ENCODE measurements at places on chromosomes 2 and 18.

DNA sequence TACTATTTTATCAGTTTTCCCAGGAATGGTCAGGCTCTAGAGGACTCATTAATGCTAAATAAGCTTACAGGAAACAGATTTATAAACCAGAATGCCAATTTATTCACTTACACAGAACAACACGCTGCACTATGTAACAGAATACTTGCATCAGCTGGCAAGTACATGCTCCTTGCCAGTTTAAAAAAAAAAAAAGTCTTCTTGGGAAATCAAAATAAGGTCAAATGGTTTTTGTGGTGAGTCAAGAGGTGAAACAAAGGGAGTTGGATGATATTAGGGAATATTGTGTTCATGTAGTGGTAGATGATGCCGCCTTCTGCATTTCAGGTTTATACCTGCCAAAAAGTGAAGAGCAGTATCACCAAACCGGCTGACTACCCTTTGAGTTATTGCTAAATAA lies 1322.1 kb upstream of the ZEB2 start:
- no peak for DNase-seq

DNA sequence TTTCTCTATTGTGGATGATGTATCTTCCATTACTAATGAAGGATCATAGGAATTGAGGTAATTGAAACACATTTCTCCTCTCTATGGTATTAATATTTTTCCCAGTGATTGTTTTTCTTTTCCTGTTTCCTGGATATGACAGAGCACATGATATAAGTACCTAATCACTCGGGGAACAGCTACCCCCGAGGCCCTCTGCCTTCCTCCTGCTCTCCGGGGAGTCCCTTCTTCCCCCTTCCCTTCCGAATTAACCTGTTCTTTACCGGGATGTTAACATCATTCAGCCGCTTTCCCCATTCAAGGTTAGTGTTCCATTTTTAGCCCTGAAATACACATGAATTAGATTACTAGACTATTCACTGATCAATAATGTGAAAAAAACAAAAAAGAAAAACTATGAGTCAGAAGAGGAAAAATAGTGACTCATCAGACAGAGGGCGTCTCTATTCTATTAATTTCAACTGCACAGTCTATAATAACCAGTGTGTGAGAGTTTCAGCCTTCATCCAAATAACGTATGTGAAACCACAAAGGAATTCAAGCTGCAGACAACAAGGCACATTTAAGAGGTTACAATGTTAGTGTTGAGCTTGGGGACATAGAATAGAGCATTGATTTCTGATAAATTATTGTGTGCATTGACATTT lies 450.8 kb downstream of the DLGAP1 start:
- no peak for DNase-seq

GRCh38 chr2:238030422-238031155 lies 30.2 kb upstream of the SCLY start:
- DNase-seq = no peak

DNA sequence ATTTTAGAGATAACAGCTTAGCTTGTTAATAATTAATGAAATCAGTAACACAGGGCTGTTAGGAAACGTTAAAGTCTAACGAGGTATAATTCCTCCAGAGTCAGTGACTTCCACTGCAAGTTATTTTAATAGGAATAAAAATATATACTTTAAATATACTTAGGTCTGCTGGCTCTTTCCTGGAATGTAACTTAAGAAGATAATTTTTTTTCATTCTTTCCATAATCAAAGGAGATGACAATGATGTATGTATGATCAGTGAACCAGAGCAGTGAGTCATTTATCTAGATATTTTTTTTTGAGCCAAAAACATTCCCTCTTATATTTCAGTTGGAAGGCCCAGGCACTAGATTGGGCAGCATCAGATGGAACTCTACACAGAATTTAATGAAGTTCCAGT lies 104.2 kb upstream of the LYPD1 start:
- DNase-seq = no peak

DNA sequence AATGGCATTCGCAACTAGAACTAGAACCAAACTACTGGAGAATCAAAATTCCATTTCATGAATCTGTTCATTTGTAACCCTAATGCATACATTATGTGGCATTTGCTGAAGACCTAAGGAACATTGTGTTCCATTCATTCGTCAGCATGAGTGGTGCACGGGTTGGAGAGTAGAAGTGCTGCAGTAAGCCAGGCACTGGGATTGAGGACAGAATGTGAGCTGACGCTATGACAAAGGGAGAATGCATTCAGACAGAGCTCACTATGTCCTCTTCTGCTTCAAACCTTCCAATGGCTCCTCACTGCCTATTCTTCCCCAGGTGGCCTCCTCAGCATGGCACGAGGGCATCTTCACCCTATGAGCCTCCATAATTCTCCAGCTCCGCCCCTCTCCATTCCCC lies 6.3 kb upstream of the MYOM1 start:
- DNase-seq = no peak

DNA sequence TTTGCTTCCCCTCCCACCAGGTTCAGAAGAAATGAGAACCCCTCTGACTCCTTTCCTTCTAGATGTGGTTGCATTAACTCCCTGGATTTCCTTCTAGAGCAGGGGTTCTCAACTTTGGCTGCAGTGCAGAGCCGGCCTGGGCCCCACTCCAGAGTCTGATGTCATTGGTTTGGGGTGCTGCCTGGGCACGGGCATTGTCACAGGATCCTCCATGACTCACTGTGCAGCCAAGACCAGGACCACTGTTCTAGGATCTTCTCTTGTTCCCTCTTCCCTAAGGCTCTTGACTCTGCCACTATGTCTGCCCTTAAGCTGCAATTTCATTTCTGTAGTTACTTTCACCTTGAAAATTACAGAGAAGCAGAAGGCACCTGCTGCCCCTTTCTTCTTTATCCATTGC lies 31.8 kb downstream of the TBC1D8 start:
- DNase-seq = no peak

- no peak for DNase-seq
Observed at GRCh38 chr2:20146401-20146800, 78.5 kb downstream of the SDC1 start.

DNA sequence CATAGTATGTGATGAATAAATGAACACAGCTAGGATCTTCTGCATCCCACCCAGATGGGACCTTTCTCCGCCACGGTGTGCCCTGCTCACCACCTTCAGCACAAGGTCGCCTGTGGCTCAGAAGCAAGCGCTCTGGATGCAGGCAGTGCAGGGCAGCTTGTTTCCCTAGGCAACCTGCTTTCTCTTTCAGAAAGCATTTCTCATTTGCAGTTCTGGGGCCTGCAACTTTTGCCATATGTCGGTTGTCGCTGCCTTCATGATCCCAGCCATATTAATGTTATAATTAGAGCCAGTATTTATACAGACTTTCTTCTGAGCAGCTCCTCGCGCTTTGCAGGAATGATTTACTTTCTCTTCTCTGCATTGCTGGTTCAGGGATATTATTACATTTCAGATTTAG lies 692.8 kb downstream of the RNF144A start:
- no peak for DNase-seq

DNA sequence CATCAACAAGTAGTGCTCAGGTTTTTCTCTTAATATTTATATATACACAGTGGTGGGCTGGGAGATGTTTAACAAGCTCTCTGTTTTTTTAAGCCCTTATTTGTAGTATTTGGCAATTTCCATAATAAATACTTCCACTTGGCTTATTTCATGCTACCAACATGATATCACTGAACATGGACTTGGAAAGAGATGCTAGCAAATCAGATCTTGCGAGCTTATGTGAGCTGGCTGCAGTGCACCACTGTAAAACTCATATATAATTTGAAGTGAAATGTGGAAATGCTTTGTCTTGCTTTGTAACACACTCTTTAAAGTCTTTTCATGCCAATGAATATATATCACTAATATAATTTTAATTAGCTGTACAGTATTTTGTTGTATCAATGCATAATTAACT lies 155.7 kb downstream of the ALK start:
- no peak for DNase-seq

All from iPS DF 6.9 (cell line).